Purkinje cell (primary cell): ENCODE measurements at places on chromosomes 3 and 15. TPM values are rescaled to one million over a fixed set of nuclear protein-coding genes. Genes with fewer than 3 reads are reported as not detected.

The THAP10 gene
- polyA plus RNA-seq = 10.6 and 16.7 TPM in 2 replicates

The SMCO1 gene
- polyA plus RNA-seq = 1.5 TPM in 1 of 2 replicates, not detected in the other

The ADCY5 gene
- polyA plus RNA-seq = 0.21 and 0.99 TPM in 2 replicates

The GPR27 gene
- 32.3 and 42.7 TPM in 2 replicates for polyA plus RNA-seq

The LYZL4 gene
- polyA plus RNA-seq = not detected in 2 replicates

The TNFAIP8L3 gene
- 0.39 TPM in 1 of 2 replicates, not detected in the other for polyA plus RNA-seq

The CLSTN2 gene
- polyA plus RNA-seq = 5.5 and 10.5 TPM in 2 replicates

The GOLGA8S gene
- 0.19 and 0.53 TPM in 2 replicates for polyA plus RNA-seq

The AP3B2 gene
- 96.5 and 115 TPM in 2 replicates for polyA plus RNA-seq

The BCHE gene
- polyA plus RNA-seq = 30.3 and 40.8 TPM in 2 replicates

The NR2F2 gene
- polyA plus RNA-seq = 38.7 and 46.0 TPM in 2 replicates

The ST8SIA2 gene
- 3.9 and 12.1 TPM in 2 replicates for polyA plus RNA-seq

The CACNA2D2 gene
- polyA plus RNA-seq = 39.3 and 63.3 TPM in 2 replicates

The SLC51A gene
- not detected in 2 replicates for polyA plus RNA-seq

The MUSTN1 gene
- 4.2 and 7.6 TPM in 2 replicates for polyA plus RNA-seq

The RTP1 gene
- 2.0 TPM in 1 of 2 replicates, not detected in the other for polyA plus RNA-seq

The CAMK2N2 gene
- 27.7 and 48.7 TPM in 2 replicates for polyA plus RNA-seq

The DNAJA4 gene
- polyA plus RNA-seq = 65.5 and 105 TPM in 2 replicates

The MAGI1 gene
- 10.8 and 16.4 TPM in 2 replicates for polyA plus RNA-seq

The FOXB1 gene
- polyA plus RNA-seq = not detected in 2 replicates

The CHCHD4 gene
- polyA plus RNA-seq = 16.9 and 19.0 TPM in 2 replicates

The RARB gene
- 0.74 and 3.0 TPM in 2 replicates for polyA plus RNA-seq

The COL6A5 gene
- polyA plus RNA-seq = not detected in 2 replicates

The SLC22A13 gene
- 0.15 TPM in 1 of 2 replicates, not detected in the other for polyA plus RNA-seq

The SCG3 gene
- polyA plus RNA-seq = 252 and 324 TPM in 2 replicates

The KCTD6 gene
- 55.9 and 60.2 TPM in 2 replicates for polyA plus RNA-seq
